D341Med (cell line): ENCODE measurements at places on chromosomes 3 and 15.

GRCh38 chr3:128273109-128273840 is 120.0 kb downstream of the EEFSEC start:
- no peak for DNase-seq

- no peak for DNase-seq
Observed at GRCh38 chr3:110774496-110775265, 296.9 kb upstream of the NECTIN3 start.

GRCh38 chr15:59244337-59244736 is 37.7 kb downstream of the LDHAL6B start:
- no peak for DNase-seq

DNA sequence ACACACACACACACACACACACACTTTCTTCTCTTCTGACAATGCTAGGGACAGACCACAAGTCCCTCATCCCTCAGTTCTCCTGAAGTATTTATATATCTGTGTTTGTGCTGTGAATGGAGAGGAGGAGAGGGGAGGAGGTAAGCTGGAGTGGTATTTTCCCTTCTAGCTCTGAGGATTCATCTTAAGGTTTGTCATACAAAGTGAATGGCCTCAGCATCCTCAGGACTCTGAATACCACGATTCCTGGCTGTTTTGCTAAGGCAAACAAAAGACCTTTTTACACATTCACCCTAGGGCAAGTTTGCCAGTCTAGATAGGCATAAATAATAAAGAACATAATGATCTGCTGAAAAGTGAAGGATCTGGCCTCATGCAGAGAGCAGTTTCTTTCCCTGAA is 65.7 kb upstream of the CHMP2B start:
- DNase-seq, result no peak

DNA sequence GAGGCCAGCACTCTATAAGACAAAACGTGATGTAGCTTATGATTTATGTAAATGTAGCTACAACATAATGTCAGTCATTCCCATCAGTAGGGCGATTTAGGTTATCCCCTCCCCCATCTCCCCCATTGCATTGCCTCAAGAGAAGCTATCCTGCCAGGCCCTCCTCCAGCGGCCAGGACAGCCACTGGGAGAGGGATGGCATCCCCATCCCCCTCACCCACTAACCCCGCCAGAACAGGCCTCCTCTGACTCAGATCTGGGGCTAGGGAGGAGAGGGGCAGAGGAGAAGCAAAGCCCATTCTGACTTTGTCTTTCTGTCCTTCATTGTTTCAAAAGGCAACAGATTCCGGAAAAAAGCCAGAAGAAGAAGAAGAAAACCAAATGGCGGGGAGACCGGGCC is 32.6 kb upstream of the ESYT3 start:
- no peak for DNase-seq

DNA sequence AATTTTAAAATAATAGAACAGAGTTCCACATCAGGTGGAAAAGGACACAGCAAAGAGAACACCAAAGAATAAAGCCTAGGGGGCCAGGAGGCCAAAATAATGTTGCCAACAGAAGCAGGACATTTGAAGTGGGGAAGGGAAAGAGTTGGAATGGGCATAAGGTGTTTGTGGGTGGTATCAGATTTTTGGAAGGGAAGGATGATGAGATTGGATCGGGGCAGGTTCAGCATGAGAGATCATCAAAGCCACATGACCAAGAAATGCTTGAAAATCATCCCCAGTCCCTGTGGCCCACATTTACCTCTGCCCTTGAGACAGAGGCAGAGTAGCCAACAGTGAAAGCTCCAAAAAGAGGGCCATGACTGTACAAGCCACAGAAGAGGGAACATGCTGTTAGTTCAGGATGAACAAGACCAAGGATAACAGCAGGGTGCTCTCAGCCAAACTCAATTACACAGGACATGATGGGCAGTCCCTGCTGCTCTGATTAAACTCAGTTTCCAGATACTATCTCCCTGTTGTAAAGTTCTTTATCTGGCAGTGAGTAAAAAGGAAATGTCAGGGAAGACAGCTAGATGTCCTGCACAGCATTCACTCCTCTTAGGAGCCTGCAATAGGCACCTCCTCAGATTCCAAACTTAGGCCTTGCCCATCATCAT is 32.5 kb downstream of the RAB27A start:
- DNase-seq, result no peak

- DNase-seq, result no peak
Observed at GRCh38 chr15:63896336-63897115, 62.8 kb upstream of the HERC1 start.

DNA sequence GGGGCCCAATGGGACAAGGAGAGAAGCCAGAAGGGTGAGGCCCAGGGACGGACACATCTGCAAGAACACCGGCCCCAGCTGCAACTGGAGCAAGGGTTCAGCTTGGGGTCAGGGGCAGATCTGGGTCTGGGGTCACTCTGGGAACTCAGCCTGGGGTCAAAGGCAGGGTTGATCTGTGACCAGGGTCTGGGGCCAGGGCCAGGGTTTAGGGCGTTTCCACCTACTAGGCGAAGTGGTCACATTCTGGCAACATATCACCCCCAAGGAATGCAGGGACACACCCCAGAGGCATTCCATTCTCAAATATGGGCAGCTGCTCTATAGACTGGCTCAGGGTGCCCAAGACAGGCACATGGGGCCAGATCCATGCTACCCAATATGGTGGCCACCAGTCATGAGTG is 9.0 kb downstream of the UROC1 start:
- no peak for DNase-seq

GRCh38 chr3:39849992-39850715 is 40.7 kb downstream of the MYRIP start:
- DNase-seq, result no peak

GRCh38 chr3:101513419-101513986 is 491 bp upstream of the SENP7 start:
- no peak for DNase-seq

DNA sequence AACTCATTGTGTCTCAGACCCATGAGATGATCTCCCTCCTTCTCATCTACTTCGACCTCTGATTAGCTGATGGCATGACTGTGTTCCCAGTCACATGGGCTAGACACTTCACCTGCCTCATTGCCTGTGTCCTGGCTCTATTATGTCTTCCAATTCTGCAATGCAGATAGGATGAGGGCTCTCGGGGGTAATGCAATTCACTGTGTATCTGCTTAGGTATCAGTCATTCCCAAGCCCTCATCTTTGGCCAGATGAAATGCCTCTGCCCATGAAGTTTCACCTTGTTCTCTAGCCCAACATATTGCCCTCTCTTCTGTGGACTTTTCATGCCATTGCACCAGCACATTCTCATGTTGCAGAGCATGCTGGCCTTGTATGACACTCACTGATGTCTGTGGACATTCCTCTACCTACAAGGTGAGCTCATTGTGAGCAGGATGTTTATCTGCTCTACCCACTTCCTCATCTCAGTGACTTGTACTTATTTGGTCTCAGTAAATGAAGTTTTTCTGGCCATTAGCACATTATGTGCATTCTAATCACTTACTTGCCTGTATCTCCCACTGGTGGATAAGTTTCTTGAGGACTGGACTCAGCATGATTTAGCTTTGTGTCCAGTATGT is 32.3 kb downstream of the MOBP start:
- DNase-seq, result no peak
